ENCODE measurements at places on chromosomes 1 and 21.

DNA sequence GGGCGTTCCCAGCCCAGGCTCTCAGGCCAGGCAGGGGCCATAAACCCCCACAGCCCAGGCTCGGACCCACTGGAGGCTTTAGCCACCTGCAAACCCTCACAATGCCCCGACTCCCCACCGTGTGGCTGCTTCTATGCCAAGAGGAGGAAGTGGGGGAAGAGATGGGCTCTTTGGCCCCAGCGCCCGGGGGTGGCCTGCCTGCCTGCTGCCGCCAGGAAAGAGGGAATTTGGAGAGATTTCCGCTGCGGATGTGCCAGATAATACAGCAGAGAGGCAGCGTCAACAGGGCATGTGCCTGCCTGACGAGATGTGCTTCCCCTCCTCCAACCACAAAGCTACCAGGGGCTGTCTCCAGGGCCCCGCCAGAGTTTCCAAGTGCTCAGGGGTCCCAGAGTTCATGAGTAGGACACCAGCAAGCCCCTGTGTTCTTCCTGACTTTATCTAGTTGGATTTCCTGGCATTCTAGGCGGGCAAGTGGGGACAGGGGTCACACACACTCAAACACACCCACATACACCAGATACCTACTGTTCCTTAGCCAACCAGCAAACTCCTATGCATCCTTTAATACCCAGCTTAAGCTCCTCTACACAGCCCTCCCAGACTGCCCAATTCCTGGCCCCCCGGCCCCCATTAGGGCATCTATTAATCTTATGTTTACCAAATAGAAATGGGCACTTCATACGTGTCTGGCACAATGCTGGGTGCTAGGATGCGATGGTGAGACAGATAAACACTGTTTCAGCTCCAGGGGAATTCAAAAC lies 14.1 kb downstream of the EPHA2 start:
- DNase-seq: no peak

DNA sequence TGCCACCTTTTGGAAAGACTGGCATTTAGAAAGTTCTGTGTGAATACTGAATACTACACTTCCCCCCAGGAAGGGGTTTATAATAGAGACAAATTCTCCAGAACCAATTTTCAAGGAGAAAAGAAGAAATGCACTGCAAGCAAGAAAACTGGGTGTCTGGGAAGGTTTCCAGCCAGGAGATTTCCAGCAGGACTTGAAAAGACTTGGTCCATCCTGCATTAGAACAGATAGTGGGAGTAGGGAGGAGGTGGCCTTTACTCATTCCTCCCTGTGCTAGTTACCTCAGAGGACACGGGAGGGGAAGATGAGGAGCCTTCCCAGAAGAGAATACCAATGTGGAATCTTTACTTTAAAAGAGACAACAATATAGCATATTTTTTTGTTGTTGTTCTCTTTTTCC lies 52.4 kb downstream of the FAM78B start:
- DNase-seq: no peak

DNA sequence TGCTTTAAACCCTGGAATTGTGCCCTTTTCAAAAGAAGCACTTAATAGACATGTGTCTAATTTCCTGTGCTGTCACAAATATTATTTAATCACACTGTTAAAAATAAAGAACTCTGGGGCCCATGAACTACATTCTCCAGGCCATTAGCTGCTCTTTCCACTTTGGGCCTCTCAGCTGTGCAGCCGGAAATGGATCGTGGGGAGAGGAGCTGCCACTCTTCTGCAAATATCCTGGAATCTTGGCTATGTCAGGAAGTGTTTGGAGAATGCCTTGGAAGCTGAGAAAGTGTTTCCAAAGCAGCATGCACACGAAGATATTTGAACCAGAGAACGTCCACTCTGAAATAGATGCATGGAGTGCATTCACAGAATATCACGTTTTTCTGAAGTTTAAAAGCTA lies 27.5 kb upstream of the VPS26C start:
- no peak for DNase-seq

GRCh38 chr1:43538969-43539368 lies 8.3 kb downstream of the PTPRF start:
- no peak for DNase-seq

- DNase-seq: no peak
Measured at GRCh38 chr1:184018622-184019021, 18.9 kb downstream of the COLGALT2 start.

DNA sequence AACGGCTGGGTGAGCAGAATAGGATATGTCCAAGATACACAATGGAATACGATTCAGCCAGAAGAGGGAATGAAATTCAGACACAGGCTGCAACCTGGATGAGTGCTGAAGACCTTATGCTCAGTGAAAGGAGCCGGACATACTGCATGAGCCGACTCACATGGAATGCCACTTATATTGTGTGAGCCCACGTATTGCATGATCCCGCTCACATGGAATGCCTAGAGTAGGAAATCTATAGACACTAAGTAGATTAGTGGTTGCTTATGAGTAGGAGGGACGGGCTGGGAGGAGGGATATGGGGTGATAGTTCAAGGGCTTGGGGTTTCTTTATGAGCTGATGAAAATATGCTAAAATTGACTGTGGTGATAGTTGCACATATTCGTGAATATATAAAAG lies 26.8 kb downstream of the TMPRSS2 start:
- DNase-seq: no peak

GRCh38 chr1:27292106-27292505 lies 29.9 kb upstream of the TMEM222 start:
- DNase-seq: no peak

All from stimulated activated CD8-positive, alpha-beta memory T cell treated with anti-CD3 and anti-CD28 coated beads, Interleukin-4, amount 100 ng/mL, for 48 hours (primary cell).